NCI-H524 treated with DMSO at 0.1 percent for 48 hours (cell line): ENCODE measurements at places on chromosomes 2 and 18.

- no peak for DNase-seq
Observed at GRCh38 chr2:54676656-54677055, 46.8 kb upstream of the EML6 start.

- no peak for DNase-seq
Observed at GRCh38 chr2:120531365-120531764, 185.4 kb downstream of the INHBB start.

DNA sequence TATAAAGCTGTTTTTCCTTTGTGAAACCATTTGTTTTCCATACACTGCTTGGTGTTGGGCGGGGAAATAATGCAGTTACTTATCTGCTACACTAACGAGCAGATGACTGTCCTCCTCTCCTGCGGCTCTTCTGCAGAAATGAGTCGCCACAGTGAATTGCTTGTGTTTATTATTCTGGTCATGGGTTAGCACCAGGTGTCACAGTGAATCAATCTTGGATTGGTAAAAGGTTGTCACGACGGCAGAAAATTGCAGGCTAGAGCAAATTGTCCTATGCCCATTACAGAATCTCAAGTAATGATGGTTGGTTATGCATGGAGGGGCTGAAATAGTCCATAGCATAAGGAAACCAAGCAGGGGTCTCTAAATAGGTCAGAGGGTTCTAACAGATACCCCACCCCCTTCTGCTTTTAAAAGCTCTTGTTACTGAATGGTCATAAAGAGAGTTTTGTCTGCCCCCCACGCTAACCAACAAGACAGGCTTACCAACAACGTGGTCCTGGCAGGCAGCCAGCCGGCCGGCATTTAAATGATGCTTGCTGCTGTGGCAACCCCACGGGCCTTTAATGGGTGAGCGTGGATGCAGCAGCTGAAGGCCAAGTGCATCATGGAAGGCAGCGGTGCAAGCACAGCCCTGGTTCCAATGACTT, 29.5 kb downstream of the RAB31 start:
- no peak for DNase-seq

DNA sequence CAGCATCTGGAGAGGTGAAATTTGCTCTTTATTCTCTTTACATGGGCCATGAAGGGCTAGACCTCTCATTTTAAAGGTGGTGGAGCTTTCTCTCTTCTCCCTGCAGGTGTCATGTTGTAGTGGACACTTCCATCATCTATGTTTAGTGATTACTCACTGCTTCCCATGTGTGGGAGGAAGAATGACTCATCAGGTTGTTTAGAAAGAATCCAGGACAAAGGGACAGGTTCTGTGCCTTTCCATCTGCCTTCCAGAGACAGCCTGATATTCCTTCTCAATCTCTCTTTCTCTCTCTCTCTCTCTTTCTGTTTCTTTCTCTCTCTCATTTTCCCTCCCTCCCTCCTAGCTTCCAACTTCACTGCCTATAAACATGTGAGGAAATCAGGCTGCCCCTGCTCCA, 38.7 kb downstream of the SCG2 start:
- DNase-seq: no peak

DNA sequence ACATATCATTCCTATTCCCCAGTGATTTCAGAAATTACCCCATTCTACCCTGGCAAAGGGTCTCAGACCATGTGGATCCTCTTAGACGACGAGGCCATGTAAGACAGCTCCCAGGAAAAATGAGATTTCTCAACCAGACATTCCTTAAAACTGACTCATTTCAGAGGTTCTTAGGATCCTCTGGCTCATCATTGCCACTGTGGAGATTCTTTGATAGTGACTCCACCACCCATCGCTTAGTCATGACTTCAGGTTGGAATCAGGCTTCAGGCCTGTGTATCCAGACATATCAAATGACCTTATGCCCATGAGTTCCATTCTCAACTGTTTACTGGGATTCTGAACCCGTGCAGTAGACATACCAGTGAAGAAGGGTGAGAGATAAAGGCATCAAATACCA, 245.6 kb upstream of the TCF4 start:
- DNase-seq: no peak

DNA sequence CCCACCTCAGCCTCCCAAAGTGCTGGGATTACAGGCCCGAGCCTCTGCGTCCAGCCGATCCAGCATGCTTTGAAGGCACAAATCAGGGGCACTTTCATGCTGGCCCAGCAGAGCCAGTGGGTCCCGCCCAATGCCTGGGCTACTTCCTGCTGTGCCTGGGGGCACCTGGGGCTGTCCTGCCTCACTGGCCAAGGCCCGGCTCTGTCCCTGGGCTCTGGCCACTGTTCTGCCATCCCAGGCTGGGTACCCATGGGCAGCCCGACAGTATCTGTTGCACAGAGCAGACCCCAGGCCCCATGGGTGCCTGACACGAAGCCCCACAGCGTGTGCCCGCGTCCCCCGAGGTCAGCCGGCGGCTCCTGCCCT, 6.8 kb upstream of the GAL3ST2 start:
- no peak for DNase-seq

GRCh38 chr2:223901854-223902253, 43.3 kb downstream of the WDFY1 start:
- DNase-seq: no peak

GRCh38 chr2:226883296-226883795, 47.5 kb downstream of the RHBDD1 start:
- DNase-seq: no peak
